GM19239 (cell line): ENCODE measurements at places on chromosomes 4 and X.

GRCh38 chr4:80112236-80112635 lies 39.2 kb upstream of the ANTXR2 start:
- no peak for DNase-seq

GRCh38 chr4:141174457-141174856 lies 41.2 kb upstream of the RNF150 start:
- no peak for DNase-seq

DNA sequence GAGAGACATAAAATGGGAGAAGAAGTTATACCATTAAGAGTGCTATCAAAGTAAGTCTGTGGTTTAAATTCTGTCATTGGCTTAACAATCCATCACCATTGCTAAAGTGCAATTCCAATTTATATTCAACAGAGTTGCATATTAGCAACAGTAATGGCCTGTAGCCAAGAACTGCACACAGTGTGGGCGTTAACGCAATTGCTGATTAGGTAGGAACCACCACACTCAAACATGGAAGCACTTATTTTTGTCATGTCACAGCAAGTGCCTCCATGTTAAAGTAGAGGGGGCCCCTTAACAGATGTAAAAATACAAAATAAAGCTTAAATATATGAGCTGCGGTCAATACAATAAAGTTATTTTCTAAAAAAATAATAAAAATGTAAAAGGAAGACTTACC lies 10.8 kb downstream of the LARP7 start:
- DNase-seq: no peak

DNA sequence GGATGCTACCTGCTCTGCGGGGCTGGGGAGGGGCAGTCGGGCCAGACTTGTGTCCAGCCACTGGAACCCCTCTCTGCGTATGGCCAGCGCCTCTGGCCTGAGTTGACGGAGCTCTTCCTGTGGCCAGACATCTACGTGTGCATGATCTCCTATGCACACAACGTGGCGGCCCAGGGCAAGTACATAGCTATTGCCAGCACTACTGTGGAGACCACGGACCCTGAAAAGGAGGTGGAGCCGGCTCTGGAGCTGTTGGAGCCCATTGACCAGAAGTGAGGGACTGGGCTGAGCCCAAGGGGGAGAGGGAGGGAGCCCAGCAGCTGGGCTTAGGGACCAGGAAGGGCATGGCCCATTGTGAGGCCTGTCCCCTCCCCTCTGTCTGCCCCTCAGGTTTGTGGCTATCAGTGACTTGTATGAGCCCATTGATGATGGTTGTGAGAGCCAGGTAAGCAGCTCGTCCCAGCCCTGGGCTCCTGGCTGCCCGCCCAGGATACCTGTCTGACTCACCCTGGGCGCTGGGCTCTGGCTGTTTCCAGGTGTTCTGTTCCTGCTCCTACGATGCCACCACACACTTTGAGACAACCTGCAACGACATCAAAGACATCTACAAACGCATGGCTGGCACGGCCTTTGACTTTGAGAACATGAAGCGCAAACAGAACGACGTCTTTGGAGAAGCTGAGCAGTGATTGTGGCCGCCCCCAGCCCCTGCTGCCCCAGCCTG lies 1.8 kb upstream of the FAM50A start:
- DNase-seq: no peak

- DNase-seq: peak; percentile 36
Measured at GRCh38 chr4:112075129-112075753, 70.0 kb upstream of the FAM241A start.

GRCh38 chr4:37451656-37452055 lies 207.1 kb downstream of the NWD2 start:
- DNase-seq: no peak

DNA sequence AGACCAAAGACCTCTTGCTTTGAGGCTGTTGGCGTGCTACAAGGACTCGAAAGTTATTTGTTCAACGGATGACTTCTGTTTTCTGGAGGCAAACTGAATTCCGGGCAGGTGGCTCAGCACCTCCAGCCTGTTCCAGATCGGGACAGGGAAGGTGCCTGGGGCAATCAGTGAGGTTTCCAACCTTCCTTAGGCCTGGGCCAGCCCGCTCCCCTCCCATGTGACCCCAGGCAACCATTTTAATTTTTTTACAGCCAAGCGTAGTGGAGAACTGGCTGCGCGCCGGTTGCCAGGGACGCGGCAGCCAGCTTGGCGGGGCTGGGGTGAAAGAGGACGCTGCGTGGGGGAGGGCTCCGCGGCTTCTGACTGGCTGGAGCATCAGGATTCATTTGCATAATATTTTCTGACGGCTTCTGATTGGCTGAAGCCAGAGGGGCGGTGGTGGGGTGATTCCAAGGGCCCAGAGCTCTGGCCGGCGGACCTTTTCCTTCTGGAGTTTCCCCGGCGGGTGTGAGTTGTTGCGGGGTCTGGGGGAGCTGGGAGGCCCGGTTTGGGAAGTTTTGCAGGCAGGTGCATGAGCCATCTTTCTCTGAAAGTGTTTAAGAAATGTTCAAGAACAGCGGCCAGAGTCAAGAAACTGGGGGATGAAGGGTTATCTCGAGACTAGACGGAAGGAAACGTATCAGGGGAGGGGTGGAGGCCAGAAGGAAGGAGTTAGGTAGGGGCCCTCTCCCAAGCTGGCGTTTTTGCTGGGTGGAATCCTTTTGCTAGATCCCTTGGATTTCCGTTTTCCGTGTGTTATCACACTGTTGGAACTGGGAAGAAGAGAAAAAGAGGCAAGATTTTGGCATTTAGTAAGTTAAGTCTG lies at the start of gene MID1IP1:
TSS of gene MID1IP1 (plus strand) at position 479 of the 865 bp plus-strand sequence. CDS start 3,488 bp downstream, outside the sequence.
- DNase-seq: peak; percentile 27

- DNase-seq: no peak
Measured at GRCh38 chr4:30875658-30876269, 155.6 kb downstream of the PCDH7 start.

DNA sequence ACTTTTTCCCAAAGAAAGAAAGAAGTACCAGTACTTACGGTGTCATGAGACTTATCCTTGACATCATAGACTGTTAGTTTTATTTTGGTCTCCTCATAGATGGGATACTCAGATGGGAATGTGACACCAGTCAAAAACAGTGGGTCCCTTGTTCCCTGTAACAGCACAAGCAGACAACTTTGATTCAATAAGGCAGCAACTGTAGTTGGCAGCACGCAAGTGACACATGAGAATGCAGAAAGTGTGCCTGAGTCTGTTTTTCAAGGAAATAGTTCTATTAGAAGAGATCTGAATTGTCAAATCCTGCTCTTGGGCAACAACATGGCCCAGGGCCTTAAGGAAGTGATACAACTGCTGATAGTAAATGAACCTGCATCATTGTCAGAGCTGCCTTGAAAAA lies 443.2 kb downstream of the INPP4B start:
- DNase-seq: no peak
